ENCODE measurements at places on chromosomes 16 and 17. TPM values are rescaled to one million over a fixed set of nuclear protein-coding genes. Genes with fewer than 3 reads are reported as not detected.

DNA sequence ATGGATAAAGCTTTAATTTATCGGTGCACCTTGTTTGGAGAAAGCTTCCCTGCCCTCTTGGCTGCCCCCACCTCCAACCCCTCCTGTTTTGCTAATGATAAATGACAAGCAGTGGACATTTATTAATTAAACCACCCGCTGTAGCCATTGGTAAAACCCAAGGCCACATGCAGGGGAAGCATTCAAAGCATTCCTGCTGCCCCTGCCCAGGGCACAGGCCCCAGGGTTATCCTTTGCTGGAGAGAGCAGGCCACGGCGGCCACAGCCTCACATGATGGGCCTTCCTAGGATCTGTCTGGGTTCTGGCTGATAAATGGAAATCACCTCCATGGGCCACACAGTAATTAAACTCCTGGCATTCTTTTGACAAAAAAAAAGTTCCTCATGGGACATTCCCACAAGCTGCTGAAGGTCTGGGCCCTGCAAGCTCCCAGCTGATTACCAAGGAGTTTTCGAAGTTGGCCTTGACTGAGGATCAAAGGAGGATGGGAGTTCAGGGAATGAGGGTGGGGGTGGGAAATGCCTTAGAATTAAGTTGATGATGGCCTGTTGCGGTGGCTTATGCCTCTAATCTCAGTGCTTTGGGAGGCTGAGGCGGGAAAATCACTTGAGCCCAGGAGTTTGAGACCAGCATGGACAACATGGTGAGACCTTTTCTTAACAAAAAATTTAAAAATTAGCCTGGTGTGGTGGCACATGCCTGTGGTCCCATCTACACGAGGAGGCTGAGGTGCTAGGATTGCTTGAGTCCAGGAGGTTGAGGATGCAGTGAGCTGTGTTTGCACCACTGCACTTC, 35.5 kb downstream of the SOST start:
- no peaks in the 10 kb centered on the region for H3K27me3 ChIP-seq
- H3K36me3 ChIP-seq, result no peaks in the 10 kb centered on the region
- no peak overlapping the region for H3K27ac ChIP-seq
- no peaks in the 10 kb centered on the region for H3K4me1 ChIP-seq
- H3K4me3 ChIP-seq, result no peak overlapping the region
- DNase-seq, result no peak

- H3K27ac ChIP-seq, result peak overlapping the region; percentile 69
- no peaks in the 10 kb centered on the region for H3K36me3 ChIP-seq
- H3K4me3 ChIP-seq, result peak overlapping the region; percentile 54
- no peak for DNase-seq
Observed at GRCh38 chr17:67376415-67376736, 705 bp upstream of the PITPNC1 start.

- H3K4me1 ChIP-seq, result no peaks in the 10 kb centered on the region
- H3K4me3 ChIP-seq, result no peak overlapping the region
Observed at GRCh38 chr17:83037084-83037873, 42.1 kb upstream of the METRNL start.

DNA sequence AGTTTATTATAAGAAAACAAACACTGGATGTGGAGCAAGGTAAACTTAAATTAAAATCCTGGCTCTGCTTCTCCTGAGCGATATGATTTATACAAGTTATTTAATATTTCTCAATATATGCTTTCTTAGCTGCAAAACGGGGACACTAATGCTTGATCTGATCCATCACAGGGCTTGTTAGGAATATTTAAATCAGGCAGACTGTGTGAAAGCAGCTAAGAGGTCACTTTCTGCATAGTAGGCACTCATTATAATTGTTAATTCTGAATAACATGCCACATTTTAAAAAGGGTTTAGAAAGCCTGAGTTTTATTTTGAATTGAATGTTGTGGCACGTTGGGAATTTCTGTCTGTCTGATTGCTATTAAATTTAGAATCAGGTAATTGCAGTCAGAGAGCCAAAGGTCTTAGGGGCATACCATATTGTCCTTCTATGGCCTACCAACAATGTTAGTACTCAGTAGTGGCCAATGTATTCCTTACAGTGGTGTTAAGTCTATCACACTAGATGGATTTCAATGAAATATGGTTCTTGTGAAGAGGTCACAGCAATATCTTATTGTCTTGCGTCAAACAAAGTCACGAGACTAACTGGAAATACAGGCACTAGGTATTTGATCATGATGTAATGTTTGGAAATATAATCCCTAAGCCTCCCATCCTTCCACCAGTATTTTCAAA, 890.0 kb upstream of the CDH8 start:
- no peaks in the 10 kb centered on the region for H3K4me1 ChIP-seq
- H3K27ac ChIP-seq, result no peak overlapping the region
- DNase-seq, result no peak
- H3K27me3 ChIP-seq, result no peaks in the 10 kb centered on the region

- no peaks in the 10 kb centered on the region for H3K4me1 ChIP-seq
- no peaks in the 10 kb centered on the region for H3K27me3 ChIP-seq
- no peak for DNase-seq
- H3K4me3 ChIP-seq, result no peak overlapping the region
- no peak overlapping the region for H3K27ac ChIP-seq
Observed at GRCh38 chr16:398561-399339, 1.8 kb downstream of the NME4 start.

The NPIPA5 gene
- 11.0 TPM for total RNA-seq

GRCh38 chr17:61416211-61416539, 16.5 kb downstream of the TBX2 start:
- no peaks in the 10 kb centered on the region for H3K36me3 ChIP-seq
- H3K27me3 ChIP-seq, result no peaks in the 10 kb centered on the region
- DNase-seq, result no peak
- peaks cover 6% of the 10 kb centered on the region for H3K4me1 ChIP-seq
- no peak overlapping the region for H3K27ac ChIP-seq

DNA sequence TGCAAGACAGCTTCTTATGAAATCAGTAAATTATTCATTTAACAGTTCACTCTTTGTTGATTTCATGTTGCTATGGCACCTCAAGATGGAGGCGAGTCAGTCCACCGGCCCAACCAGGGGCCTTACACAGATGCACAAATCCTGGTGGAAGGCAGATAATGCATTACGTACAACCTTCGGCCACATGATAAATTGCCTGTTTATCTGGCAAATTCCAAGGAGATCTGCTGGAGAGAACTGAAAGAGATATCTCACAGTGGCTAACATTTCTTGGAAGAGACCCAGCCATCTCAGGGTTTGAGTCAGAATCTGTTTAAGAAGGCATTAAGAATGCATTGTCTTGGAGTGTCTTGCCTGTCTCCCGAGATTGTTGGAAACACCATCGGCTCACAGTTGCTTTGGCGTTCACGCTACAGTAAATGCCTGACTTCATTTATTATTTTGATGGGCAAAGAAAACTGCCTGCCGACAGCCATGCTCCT, 225.6 kb downstream of the MSI2 start:
- H3K4me1 ChIP-seq, result peaks cover 9% of the 10 kb centered on the region
- no peaks in the 10 kb centered on the region for H3K36me3 ChIP-seq
- no peak overlapping the region for H3K4me3 ChIP-seq
- DNase-seq, result peak; percentile 43

The VAT1L gene
- 0.85 TPM for total RNA-seq

DNA sequence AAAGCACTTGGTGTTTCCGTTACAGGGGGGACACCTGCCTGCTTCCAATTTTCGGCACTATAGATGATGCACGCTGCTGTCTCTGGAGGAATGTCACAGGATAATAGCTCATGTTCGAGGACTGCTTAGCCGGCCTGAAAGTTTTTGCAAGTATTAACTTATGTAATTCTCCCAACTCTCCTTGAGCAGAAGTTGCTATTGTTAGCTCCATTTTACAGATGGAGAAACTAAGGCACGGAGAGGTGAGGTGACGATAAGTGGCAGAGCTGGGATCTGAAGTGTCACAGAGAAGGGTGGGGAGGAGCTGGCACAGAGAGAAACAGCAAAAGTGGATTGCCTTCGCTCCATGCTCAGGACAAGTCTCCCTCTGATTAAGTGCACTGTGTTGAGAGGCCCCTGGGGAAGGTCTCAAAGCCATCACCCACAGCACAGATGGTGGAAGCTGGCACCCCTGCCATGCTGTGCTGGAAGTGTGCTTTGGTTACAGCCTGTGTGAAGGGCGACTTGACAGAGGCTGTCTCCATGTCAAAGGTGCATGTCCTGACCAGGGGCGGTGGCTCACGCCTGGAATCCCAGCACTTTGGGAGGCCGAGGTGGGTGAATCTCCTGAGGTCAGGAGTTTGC, 40.8 kb upstream of the MEAK7 start:
- no peaks in the 10 kb centered on the region for H3K36me3 ChIP-seq
- H3K4me1 ChIP-seq, result no peaks in the 10 kb centered on the region
- H3K4me3 ChIP-seq, result no peak overlapping the region
- no peak overlapping the region for H3K27ac ChIP-seq
- no peak for DNase-seq

DNA sequence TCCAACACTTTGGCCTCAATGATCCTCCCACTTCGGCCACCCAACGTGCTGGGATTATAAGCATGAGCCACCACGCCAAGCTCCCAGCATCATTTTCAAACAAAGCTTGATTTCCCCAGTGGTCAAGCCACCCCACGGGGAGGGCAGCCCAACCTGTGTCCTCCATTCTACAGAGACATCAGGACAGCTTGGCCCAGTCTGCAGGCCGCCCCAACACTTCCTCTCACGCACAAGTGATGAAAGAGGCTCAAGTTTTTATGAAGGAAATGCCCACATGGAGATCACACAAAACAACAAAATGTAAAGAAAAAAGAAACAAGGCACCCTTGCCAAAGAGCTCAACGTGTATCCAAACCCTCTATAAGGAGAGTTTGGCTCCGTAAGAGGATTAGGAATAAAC, 112.4 kb downstream of the XYLT1 start:
- no peak overlapping the region for H3K4me3 ChIP-seq
- no peaks in the 10 kb centered on the region for H3K27me3 ChIP-seq
- no peak for DNase-seq
- no peaks in the 10 kb centered on the region for H3K36me3 ChIP-seq
- H3K4me1 ChIP-seq, result no peaks in the 10 kb centered on the region
- no peak overlapping the region for H3K27ac ChIP-seq

DNA sequence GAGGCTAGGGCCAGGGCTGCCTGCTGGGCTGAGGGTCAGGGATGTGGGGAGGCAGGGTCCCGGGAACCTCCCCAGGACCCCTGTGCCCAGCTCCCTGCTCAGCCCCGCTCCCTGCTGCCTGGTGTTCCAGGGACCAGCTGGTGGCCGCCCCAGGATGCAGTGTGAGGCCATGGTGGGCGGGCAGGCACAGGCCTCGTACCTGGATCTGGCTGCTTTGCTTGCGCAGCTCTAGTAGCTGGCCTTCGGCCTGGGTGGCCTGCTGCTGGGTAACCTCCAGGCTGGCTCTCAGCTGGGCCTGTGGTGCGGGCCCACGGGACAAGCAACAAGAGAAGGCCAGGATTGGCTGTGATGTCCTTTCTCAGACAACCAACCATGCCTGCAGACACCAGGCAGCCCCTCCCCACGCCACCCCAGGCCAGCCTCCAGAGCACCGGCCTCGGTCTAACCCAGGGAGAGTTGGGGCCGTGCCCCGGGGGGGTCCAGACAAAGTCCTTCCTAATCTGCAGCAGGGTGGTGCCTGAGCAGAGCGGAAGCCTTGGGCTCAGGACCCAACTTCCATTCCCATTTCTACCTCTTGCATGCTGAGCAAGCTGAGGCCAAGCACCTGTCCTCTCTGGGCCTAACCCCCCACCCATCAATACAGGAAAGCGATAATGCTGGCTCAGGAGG, 4.1 kb downstream of the TRIM65 start:
- DNase-seq, result no peak
- H3K4me3 ChIP-seq, result no peak overlapping the region
- peaks cover 9% of the 10 kb centered on the region for H3K4me1 ChIP-seq
- peaks cover 4% of the 10 kb centered on the region for H3K36me3 ChIP-seq

GRCh38 chr16:55832425-55832772, 497 bp downstream of the CES1 start:
- no peaks in the 10 kb centered on the region for H3K4me1 ChIP-seq
- H3K27me3 ChIP-seq, result no peaks in the 10 kb centered on the region
- no peak overlapping the region for H3K27ac ChIP-seq
- H3K4me3 ChIP-seq, result no peak overlapping the region
- H3K36me3 ChIP-seq, result no peaks in the 10 kb centered on the region
- no peak for DNase-seq

The CDH13 gene
- 13.8 TPM for total RNA-seq

DNA sequence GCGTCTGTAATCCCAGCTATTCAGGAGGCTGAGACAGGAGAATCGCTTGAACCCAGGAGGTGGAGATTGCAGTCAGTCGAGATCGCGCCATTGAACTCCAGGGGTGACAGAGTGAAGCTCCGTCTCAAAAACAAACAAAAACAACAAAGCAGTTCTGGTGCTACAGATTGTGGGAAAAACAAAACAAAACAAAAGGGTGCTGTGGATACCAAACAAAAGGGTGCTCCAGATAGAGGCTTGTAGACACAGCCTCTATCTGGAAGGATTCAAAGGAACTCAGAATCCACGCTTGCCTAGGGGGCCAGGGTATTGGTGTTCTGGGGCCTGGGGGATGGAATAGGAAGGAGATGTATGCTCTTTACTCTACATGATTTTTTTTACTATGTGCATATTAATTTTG, 2.5 kb downstream of the MYLK3 start:
- no peaks in the 10 kb centered on the region for H3K36me3 ChIP-seq
- no peaks in the 10 kb centered on the region for H3K4me1 ChIP-seq
- H3K27me3 ChIP-seq, result no peaks in the 10 kb centered on the region
- H3K4me3 ChIP-seq, result no peak overlapping the region

The PRR15L gene
- 105 TPM for total RNA-seq

The SLFN14 gene
- total RNA-seq, result 0.09 TPM

GRCh38 chr16:66751053-66751302, 431 bp downstream of the DYNC1LI2 start:
- H3K4me1 ChIP-seq, result peaks cover 20% of the 10 kb centered on the region
- H3K27me3 ChIP-seq, result no peaks in the 10 kb centered on the region
- peak overlapping the region; percentile 81 for H3K4me3 ChIP-seq
- H3K36me3 ChIP-seq, result peaks cover 7% of the 10 kb centered on the region
- DNase-seq, result peak; percentile 55

The ITGB3 gene
- 88.8 TPM for total RNA-seq

DNA sequence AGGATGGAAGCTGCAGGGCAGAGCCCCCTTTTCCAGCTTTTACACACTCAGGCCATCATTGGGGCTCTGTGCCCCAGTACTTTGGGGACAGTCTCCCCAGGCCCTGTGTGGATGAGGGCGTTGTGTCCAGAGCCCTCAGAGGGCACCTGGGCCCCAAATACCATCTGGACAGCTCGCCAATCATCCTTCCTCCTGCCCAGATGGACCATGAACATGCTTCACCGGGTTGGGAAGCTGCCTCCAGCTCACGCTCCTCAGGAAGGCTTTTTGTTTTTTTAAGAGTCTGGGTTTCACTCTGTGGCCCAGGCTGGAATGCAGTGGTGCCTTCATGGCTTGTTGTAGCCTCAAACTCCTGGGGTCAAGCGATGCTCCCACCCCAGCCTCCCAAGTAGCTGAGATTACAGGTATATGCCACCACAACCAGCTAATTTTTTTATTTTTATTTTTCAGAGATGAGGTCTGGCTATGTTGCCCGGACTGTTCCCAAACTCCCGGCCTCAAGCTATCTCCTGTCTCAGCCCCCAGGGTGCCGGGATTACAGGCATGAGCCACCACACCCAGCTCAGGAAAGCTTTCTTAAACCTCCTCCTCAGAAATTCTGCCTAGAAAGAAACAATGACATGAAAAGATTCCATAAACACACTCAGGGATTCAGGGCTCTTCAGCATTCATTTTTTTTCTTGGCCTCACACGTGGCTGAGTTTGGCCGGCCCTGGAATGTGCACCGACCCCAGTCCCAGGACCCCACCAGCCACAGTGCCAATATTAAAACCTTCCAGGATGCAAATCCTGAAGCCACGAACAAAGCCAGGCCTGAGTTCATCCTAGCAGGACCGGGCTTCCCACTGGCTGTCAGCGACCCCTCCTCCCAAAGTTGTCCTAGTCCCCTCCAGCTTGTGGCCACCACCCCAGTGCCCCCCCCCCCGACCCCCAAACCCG, 27.4 kb upstream of the ZNF423 start:
- no peak overlapping the region for H3K4me3 ChIP-seq
- H3K27ac ChIP-seq, result no peak overlapping the region
- H3K36me3 ChIP-seq, result no peaks in the 10 kb centered on the region
- DNase-seq, result no peak

The MAF gene
- total RNA-seq, result 70.1 TPM
